ENCODE measurements at places on chromosomes 7 and 10.

DNA sequence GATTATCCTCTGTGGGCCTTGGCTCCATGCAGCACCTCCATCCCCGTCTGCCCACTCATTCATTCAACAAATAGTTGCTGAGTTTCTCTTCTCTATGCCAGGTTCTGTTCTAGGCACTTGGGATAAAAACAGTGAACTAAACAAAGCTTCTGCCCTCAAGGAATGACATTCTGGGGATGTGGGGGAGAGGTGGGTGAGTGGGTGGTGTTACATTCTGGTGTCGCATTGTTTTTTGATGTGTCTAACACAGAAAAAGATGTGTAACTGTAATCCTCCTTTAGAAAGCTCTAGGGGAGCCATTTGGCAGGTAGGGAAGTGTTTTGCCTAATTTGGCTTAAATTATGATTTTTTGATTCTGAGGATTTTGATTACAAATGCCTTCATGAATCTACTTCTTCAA is 21.4 kb downstream of the AUTS2 start:
- no peak for DNase-seq

GRCh38 chr7:47536661-47537611 is 45.0 kb downstream of the TNS3 start:
- peak; percentile 88 for DNase-seq

DNA sequence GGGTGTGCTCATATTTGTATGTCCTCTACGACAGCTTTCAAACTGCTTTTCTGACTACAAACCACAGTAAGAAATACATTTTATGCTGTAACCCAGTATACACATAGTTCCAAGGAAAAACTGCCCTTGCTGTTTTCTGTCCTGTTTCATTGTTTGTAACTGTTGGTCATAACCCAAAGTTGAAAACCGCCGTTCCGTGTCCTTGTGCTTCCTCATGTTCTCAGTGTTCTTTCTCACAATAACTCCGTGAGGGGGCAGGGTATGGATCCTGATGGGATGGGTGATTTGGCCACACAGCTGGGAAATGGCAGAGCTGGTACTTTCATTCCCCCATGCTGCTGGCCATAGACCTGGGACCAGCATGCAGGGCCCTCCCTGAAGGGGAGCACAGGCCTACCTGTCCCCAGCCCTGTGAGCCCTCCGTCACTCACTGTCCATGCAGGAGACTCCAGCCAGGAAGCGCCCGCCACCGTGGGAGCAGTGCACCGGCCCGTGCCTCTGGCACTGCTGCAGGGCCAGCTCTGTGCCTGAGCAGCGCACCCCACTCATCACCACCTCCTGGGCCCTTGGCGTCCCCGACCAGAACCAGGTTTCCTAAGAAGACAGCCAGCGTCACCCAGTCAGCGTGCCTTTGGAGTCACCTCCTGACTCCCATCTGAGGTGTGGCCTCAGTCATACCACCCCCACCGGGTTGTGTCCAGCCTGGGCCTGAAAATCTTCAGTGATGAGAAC is 12.7 kb downstream of the LOXL4 start:
- DNase-seq, result peak; percentile 70

- DNase-seq, result no peak
Observed at GRCh38 chr7:26670290-26670689, 194.1 kb downstream of the SKAP2 start.

DNA sequence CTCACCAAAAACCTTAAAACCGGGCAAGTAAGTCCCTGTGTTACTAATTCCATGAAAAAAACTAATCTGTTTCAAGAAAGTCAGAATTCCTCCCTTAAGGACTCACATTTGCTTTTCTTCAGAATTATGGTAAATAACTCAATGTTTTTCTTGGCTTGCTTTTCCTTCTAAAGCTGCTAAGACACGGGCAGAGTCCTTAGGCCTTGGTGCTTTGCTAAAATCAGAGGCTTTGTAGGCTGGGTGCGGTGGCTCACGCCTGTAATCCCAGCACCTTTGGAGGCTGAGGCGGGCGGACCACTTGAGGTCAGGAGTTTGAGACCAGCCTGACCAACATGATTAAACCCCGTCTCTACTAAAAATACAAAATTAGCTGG is 32.0 kb downstream of the GNA12 start:
- DNase-seq, result no peak

GRCh38 chr7:44077061-44077460 is 5.3 kb downstream of the POLM start:
- DNase-seq, result no peak

DNA sequence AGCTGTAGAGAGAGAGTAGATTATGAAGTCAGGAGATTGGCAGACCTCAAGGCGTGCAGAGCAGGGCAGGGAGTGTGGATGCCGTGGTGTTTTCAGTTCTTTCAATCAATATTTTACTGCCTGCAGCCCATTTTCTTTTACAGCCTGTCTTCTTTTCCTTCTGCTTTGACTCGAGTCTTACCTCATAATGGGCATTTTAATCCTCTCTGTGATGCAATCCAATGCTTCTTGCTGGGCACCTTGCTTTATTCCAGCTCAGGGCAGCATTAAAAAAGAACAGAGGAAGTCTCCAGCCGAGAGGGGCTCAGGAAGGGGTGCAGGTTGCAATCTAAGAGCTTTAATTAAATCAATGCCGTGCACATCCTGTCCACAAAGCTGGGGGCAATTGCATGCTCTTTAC is 839.0 kb downstream of the LRMDA start:
- DNase-seq, result no peak

GRCh38 chr10:66627156-66627555 is 298.7 kb upstream of the LRRTM3 start:
- no peak for DNase-seq

DNA sequence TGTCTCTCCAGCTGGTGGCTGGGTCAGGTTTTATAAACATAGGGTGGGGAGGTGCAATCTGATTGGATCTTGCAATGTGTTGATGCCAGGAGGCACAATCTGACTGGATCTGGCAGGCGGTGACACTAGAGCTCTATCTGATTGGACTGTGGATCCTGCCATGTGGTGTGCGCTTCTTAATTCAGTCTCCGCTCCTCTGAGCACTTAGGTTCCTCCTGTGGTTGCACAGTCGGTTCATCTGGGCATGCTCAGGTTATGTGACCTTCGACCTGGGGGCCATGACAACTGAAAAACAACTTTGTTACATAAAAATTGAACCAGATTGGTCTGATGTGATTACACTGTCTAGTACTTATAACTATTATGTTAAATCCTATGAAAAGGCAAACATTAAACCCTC is 127.1 kb upstream of the SVIL start:
- no peak for DNase-seq

GRCh38 chr7:103660455-103661371 is 214.7 kb upstream of the SLC26A5 start:
- no peak for DNase-seq

GRCh38 chr7:66696774-66697191 is 43.8 kb upstream of the RABGEF1 start:
- no peak for DNase-seq

DNA sequence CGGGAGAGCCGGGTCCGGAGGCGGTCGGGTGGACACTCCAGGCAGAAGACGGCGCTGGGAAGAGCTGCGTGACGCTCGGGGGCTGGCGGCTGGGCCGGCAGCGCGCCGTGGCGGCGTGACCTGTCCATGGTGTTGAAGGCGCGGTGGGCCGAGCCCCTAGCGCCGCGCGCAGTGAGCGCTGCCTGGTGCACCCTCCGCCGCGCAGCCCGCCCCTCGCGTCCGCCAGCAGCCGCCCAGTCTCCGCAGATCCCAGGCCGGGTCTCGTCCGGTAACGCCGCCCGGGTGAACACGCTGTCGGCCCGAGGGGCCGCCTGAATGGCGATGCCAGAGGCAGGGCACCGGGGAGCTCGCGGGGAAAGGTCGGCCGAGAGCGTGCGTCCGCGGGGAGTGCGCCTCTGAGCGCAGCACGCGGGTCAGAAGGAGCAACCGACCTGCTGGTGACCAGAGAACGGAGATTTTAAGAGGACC is 657 bp upstream of the TMEM178B start:
- peak; percentile 89 for DNase-seq

DNA sequence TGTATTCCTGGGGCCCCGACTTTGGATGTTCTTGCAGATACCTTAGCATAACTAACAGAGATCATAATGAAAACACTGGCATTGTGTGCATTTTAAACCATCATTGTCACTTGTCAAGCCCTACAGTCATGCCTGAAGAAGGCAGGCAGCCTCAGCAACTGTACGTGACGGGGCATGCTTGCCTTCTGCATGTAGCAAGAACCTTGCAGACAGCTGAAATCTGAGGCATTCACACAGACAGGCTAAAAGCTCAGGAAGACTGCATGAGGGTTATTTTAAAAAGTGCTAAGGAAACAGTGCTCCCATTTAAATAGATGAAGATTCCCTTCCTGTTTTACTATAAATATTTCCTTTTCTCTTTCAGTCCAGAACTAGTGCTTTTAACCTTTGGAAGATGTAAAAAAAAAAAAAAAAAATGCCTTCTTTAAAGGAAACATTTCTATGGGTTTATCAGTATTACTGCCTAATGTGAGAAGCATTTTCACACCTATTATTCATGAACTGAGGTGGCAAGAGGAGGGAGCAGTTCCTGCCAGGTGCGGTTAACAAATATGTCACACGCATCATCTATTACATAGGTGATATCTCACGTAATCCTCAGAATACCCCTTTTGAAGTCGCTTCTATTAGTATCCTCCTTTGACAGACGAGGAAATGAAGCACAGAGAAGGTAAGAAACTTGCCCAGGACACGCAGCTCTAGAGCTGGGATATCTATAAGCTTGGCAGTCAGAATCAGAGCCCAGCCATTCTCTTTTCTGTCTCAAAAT is 88.1 kb downstream of the PRKCQ start:
- no peak for DNase-seq

- DNase-seq, result no peak
Observed at GRCh38 chr10:119330342-119330741, 123.0 kb downstream of the GRK5 start.

GRCh38 chr10:80411681-80412220 is 3.4 kb downstream of the PRXL2A start:
- no peak for DNase-seq

GRCh38 chr10:132986978-132987377 is 44.6 kb upstream of the CFAP46 start:
- DNase-seq, result no peak

GRCh38 chr7:14748461-14748860 is 154.1 kb downstream of the DGKB start:
- no peak for DNase-seq

GRCh38 chr10:58225654-58226053 is 42.0 kb downstream of the IPMK start:
- DNase-seq, result no peak

DNA sequence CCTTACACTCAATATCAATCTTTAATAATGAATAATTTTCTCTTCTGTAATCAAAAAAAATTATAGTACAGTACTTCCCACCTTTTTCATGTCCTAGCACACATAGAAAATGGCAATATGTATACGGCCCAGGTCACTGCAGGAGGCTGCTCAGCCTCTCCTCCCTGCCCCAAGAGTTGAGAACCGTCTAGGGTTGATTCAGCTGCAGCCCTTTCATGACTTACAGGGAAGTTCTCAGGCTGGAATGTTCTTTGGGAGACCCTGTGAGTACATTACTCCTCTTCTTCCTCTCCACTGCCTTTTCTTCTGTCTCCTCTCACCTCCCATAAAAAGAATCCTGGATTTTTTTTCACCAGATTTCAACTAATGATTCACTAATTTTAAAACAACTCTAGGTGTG is 180.0 kb downstream of the HDAC9 start:
- DNase-seq, result no peak

- no peak for DNase-seq
Observed at GRCh38 chr7:87411186-87411585, 64.3 kb downstream of the ABCB4 start.

- no peak for DNase-seq
Observed at GRCh38 chr10:132788180-132788830, 2.4 kb upstream of the NKX6-2 start.

DNA sequence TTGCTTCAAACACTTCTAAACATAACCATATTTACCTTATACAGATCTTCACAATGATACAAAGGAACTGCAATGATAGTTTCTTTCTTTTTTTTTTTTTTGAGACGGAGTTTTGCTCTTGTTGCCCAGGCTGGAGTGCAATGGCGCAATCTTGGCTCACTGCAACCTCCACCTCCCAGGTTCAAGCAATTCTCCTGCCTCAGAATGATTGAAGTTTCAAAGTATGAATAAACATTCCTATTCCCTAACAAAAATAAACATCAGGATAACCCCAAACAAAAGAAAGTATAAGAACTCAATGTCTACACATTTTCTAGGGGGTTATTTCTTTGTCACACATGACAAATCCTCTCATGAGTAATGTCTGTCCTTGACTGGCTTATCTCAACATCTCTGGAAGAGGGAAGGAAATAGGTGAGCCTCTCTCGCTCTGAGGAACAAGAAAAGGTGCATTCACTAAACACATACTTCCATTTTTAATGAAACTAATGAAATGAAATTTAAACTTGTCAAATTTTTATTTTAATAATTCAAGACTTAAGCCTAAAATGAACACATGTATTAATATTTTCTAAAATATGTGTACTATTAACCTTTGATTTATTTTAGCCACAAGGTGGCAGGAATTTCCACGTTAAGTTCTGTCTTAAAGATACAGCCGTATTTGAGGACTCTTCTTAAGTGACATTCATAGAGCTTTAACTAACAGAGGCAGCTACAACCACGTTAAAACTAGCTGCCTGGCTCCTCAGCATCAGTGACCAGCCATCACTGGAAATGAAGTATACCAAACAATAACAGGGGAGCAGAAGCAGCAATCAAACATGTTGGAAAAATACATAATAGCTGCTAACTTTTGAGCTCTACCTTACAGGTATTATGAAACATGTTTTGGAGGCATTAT is 58.3 kb downstream of the MALSU1 start:
- DNase-seq, result no peak

DNA sequence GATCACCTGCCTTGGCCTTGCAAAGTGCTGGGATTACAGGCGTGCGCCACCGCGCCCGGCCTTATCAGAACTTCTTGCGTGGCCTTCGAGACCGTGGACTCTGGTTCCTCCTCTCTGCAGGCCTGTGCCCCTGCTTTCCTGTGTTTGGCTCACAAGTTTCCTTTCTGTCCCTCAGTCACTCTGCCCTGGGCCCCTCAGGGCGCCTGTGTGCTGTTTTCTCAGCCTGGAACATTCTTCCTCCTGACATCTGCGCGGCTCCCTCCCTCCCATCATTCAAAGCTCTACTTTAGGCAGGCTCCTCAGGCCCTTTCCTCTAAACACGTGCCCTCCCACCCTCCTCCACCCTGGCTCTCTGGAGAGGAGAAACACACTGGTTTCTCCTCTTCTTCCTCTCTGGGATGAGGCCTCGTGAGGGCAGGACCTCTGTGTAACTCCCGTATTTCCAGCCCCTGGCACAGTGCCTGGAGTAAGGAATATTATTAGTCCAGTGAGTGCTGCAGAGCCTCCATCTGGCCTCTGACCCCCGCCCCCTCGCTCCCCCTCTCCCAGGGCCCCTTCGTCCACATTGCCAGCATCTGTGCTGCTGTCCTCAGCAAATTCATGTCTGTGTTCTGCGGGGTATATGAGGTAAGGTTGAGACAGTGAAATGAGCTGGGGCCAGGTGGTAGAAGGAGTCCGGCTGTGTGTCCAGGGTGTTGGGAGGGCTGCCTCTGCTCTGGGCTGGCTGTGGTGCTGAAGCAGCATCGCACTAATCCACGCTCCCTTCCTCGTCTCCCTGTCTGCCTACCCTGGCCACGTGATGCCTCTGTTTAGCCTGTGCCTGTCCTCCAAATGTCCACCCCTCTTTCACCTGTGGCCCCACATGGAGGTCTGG is 7.1 kb downstream of the CLCN1 start:
- DNase-seq, result peak; percentile 58

Measured in upper lobe of left lung (tissue), 6 donors.